ENCODE measurements at places on chromosomes 11 and 22. TPM values are rescaled to one million over a fixed set of nuclear protein-coding genes. Genes with fewer than 3 reads are reported as not detected.

SLC37A2 gene
- total RNA-seq, result 0.45 TPM

TPBGL gene
- not detected for total RNA-seq

LDHAL6A gene
- total RNA-seq, result not detected

BBOX1 gene
- 4.0 TPM for total RNA-seq

APOA5 gene
- not detected for total RNA-seq

PNPLA5 gene
- total RNA-seq, result not detected

ARHGAP32 gene
- total RNA-seq, result 18.9 TPM

MS4A12 gene
- not detected for total RNA-seq

DBX1 gene
- not detected for total RNA-seq

GSC2 gene
- not detected for total RNA-seq

CNGA4 gene
- total RNA-seq, result 0.25 TPM

DLG2 gene
- 0.85 TPM for total RNA-seq

CD3D gene
- total RNA-seq, result not detected

POLA2 gene
- 3.2 TPM for total RNA-seq

TMEM109 gene
- total RNA-seq, result 18.6 TPM

RASGRP2 gene
- total RNA-seq, result 0.05 TPM

PDE2A gene
- total RNA-seq, result 1.9 TPM

LGALS12 gene
- total RNA-seq, result not detected
